ENCODE measurements at places on chromosomes 11 and 22.

- DNase-seq: no peak
These were observed 331.1 kb upstream of the ARHGAP42 start for GRCh38 chr11:100356035-100356434.

DNA sequence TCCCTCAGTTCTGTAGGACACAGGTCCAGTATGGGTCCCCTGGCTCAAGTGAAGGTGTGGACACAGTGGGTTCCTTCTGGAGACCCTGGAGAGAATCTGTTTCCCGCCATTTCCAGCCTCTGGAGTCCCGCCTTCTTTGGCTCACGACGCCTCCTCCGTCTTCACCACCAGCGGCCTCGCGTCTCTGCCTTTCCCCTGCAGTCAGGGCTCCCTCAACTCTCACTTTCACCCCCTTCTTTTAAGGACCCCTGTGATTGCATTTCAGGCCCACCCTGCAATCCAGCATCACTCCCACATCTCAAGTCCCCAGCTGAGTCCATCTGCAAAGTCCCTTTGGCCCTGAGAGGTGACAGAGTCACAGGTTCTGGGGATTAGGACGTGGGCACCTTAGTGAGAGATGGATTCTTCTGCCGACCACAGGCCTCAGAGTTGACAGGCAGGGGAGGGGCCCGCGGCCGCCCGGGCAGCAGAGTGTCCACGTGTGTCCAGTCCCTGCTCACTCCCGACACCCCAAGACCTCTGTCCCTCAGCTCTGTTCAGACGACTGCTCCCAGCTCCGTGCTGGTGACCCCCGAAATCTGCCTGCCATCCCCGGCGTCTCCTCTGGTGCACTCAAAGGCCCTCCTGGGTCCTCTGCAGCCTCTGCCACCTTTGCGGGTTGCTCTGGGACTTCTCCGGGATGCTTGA lies 36.9 kb upstream of the KRTAP5-7 start:
- DNase-seq: no peak

- DNase-seq: no peak
These were observed 106.9 kb upstream of the SORL1-AS1 start for GRCh38 chr11:121559606-121560200.

GRCh38 chr11:83681031-83681781 lies 395.0 kb upstream of the CCDC90B start:
- DNase-seq: peak; percentile 11

All from NCI-H187 (cell line).